ENCODE measurements at places on chromosomes 4 and X.

- peak; percentile 76 for DNase-seq
These were observed 5.8 kb downstream of the NKX6-1 start for GRCh38 chr4:84493092-84493850.

GRCh38 chr4:26081795-26082498 lies 167.9 kb downstream of the SMIM20 start:
- no peak for DNase-seq

DNA sequence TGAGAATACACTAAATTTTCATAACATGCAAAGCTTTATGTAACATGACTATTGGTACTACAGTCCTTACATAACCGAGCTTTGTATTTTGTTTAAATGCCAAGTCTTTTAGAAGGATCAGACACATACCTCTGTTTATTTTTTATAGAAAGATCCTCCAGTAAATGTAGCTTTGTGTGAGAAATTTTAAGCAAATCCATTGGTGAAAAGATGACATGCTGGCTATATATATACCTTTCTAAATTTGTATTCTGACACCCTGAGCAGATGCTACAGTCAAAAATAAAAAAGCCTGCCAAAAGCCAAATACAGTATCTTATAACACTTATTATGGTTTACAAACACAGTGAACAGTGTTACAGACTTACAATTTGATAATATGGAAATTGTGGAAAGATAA lies at the start of gene YIPF7:
Gene YIPF7 (minus strand): TSS at position 201 of the 400 bp plus-strand sequence. CDS start 1,525 bp downstream, outside the sequence.
- no peak for DNase-seq

DNA sequence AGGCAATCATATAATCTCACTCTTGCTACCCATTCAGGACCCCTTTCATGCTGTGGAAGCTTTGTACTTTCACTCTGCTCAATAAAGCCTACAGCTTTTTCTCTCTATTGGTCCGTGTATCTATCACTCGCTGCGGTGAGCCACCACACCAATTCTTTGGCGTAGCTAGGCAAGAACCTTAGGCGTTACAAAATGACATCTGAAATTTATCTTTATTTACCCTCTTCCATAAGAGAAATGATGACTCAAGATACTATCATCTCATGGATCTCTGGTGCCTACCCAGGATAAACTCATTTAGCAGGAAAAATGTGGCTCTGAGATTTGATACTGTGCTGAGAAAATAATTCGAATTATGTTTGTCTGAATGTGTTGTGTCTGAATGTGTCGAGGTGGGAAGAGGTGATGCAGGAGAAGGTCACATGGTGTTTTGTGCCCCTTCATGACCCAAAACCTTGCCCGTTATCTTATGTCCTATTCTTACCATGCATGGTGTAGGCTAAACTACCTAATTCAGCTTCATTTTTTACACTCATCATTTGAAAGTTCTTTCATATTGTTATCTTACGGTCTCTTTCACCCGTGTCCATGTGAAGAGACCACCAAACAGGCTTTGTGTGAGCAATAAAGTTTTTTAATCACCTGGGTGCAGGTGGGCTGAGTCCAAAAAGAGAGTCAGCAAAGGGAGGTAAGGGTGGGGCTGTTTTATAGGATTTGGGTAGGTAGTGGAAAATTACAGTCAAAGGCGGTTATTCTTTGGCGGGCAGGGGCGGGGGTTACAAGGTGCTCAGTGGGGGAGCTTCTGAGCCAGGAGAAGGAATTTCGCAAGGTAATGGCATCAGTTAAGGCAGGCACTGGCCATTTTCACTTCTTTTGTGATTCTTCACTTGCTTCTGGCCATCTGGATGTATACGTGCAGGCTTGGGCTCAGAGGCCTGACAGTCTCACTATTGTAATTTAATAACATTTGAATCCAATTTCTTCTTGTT lies 41.6 kb upstream of the GIMD1 start:
- DNase-seq = no peak

- DNase-seq = no peak
These were observed 29.4 kb upstream of the TTC29 start for GRCh38 chr4:146975036-146975435.

DNA sequence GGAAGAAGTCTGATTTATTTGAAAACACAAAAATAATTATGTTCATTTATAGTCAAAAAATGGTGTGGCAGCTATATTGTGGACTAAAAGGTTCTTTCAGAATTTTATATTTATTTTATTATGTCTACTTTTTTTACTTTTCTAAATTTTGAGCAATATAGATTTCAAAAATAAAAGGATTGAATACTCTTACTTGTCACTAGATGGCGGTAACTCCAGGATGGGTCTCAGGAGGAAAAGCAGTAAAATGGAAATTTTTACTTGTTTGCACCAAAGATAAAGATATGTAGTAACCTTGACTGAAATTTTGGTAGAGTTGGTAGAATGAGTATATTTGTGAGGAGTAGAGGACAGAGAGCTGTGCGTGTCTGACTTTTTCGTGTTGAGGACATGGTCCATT lies 14.5 kb upstream of the DACH2 start:
- no peak for DNase-seq

DNA sequence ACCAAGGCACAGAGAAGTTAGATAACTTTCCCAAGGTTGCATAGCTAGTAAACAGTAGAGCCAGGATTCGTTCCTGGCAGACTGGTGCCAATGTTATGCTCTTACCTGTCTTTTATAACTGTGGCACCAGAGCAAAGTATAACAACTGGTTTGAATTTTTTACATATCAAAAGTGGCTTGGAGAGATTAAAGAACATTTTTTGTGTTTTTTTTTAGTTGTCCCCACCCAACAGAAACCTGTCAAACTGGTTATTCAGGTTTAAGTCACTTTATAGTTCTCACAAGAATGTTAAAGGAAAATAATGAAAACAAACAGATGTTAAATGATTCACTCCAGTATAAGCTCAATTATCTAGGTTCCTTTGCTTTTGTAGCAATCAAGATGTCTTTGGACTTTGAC lies 15.6 kb upstream of the FAM47E start:
- no peak for DNase-seq

- DNase-seq = no peak
These were observed 16.8 kb upstream of the RAB40A start for GRCh38 chrX:103536071-103536470.

DNA sequence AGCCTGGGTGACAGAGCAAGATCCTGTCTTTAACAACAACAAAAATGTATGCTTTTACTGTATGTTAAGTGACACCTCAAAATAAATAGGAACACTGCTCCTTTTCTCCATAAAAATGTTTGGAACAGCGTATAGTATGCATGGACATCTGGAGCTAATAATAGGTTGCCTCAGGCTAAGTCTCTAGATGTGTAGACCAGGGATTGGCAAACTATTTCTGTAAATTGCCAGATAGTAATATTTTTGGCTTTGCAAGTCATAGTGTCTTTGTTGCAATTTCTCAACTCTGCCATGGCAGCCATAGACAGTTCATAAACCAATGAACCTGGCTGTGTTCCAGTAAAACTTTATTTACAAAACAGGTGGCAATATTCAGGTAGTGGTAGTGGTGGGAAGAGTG lies 76.6 kb upstream of the CBLL2 start:
- DNase-seq = no peak

DNA sequence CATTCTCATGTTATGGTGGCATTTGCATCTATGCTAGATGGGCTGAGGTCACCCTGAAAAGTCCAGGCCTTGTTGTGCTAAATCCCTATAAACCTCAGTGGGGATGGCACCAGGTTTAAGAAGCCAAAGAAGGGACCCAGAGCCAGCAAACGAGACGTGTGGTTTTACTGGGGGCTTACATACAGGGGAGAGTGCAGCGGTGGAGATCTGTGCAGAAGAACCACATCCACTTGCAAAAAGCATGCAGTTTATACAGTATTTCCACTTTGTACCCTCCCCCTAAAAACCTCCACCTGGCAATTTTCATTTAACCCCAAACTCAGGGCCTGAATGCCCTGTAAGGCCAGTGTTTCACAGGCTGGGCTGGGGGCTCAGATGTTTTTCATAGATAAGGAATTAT lies 134.9 kb upstream of the GATB start:
- DNase-seq = no peak

GRCh38 chr4:42320822-42321388 lies 76.4 kb upstream of the SHISA3 start:
- no peak for DNase-seq

GRCh38 chrX:104806346-104806745 lies 240.3 kb downstream of the IL1RAPL2 start:
- DNase-seq = no peak

DNA sequence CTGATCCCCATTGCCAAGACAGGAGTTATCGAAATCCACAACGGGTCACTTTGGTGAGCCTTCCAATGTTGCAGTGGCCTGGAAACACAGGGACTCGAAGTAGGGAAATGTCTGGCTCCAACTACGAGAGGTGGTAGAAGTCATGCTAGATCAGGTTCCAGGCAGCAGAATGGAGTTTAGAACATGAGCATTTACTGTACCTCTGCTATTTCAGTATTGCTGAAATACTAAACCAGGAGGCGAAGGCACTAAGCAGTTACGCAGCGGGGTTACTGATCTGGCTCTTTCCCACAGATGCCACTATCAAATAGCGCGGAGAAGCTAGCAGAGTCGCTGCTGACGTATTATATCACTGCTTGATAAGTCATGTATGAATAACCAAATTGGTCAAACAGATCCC lies 56.3 kb downstream of the PTCHD1 start:
- no peak for DNase-seq

DNA sequence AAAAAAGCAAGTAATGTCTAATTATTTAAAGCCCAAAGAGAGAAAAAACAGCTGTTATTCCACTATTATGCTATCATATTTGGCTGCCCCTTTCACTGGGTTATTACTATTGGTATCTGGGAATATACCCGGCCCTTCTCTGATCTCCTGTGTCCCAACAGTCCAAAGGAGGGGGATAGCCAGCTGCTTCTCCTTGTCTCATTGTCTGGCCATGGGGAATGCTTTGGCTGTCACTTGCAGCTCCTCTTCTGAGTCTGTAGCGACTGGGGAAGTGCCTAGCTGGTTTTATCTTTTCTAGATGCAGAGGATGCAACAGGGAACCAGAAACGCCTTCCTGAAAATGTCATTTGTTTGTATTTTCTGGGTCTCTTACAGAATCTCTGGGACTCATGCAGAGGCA lies 33.9 kb downstream of the MGARP start:
- no peak for DNase-seq

DNA sequence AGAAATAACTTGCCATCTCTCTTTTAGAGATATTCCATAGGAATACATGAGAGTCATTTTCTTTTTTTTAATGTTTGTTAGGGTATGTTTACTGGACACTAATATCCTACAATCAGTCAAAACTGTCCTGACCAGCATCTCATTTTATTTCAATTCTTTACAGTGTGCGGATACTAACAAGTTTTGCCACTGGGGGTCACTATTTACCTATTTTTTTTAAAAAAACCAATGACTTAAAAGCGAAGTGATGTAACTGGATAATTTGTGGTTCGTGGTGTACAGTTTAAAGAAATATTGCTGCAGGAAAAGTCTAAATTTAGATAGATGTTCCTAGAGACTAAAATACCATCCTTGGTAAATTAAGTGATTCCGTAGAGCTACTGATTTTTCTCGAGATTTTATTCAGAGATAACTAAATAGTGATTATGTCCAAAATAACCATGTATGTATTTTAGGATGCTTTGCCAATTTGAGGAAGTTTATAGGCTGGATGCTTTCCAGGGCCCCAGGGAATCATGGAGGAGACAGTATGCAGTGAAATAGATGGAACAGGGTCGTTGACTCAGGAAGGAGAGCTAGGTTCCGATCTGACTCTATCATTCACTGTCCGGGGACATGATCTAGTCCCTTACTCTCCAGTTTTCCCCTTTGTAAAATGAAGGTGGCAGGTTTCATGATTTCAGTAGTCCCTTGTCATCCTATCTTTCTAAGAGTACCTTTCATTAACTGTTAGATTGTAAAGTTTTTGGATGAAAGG lies 34.0 kb upstream of the GNPDA2 start:
- DNase-seq = no peak

- no peak for DNase-seq
These were observed 33.5 kb upstream of the SCRG1 start for GRCh38 chr4:173432430-173432829.

DNA sequence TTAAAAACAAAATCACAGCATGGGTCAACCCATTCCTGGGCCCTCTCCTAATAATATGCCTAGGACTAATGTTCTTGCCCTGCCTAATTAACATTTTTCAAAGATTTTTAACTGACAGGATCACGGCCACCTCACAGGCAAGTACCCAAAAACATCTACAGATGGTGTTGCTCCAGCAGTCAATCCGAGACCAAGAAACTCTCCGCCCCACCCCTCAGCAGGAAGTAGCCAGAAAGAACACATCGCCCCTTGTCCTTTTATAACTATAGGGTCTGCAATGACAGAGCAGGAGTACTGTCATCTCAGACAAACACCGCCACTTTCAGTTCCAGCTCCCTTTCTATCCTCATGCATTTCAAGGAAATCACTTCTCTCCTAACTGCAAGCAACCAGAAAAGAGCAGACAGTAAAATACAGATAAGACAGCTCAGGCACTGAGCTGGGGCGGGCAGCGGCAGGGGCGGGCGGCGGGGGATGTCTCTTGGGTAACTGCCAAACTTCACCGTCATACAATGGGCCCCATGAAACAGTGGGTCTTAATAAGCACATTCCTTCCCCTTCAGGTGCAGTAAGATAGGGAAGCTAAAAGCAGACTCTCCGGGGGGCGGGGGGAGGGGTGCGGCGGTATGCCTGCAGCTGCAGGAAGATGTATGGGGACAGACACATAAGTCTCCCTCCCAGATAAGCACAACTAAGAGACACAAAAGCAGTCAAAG lies 67.4 kb downstream of the ZNF182 start:
- DNase-seq = no peak

- DNase-seq = no peak
These were observed 1700.6 kb upstream of the TENM3 start for GRCh38 chr4:180542445-180543100.

DNA sequence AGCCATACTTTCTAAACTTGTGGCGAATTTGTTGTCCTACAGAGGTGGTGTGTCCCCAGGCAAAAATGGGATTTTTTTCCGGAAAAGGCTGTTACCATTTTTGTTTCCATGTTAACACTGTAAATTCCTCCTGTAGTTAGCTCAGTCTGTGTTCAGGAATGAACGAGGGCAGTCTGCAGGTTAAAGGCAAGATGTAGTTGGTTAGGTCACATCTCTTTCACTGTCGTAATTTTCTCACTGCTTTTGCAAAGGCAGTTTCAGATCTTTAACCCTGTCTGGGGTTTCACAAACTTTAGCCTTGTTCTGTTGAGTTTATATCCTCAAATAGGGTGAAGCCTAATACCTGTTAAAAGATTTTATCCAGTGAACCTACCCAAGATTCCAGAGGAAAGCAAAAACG lies 50.5 kb upstream of the PUDP start:
- no peak for DNase-seq

GRCh38 chrX:44314259-44314734 lies 29.2 kb downstream of the EFHC2 start:
- DNase-seq = no peak

GRCh38 chr4:179097741-179098140 lies 1655.5 kb upstream of the AGA start:
- no peak for DNase-seq

DNA sequence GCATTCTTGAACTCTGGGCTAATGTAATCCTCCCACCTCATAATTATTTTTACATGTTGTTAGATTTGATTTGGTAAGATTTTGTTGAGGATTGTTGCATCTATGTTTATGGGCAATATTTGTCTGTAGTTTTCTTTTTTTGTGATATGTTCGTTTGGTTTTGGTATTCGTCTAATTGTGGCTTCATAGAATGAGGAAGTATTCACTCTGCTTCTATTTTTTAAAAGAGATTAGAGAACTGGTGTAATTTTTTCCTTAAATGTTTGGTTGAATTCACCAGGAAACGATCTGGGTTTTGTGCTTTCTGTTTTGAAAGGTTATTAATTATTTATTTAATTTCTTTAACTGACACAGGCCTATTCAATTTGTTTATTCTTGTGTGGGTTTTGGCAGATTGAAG lies 161.2 kb upstream of the NUDT6 start:
- DNase-seq = no peak

GRCh38 chr4:71586087-71586763 lies 197.7 kb downstream of the GC start:
- DNase-seq = no peak

Data from aorta (tissue), 5 donors.